ENCODE measurements at places on chromosomes 6 and 20. TPM values are rescaled to one million over a fixed set of nuclear protein-coding genes. Genes with fewer than 3 reads are reported as not detected.

The PREX1 gene
- 31.3 TPM for total RNA-seq

The ENPP5 gene
- total RNA-seq: 0.78 TPM

The FAM229B gene
- 4.5 TPM for total RNA-seq

The VIP gene
- not detected for total RNA-seq

The CABLES2 gene
- 1.6 TPM for total RNA-seq

The PHACTR1 gene
- 4.4 TPM for total RNA-seq

The HS3ST5 gene
- not detected for total RNA-seq

The TFAP2D gene
- not detected for total RNA-seq

The ETV7 gene
- 0.20 TPM for total RNA-seq

The CPNE5 gene
- not detected for total RNA-seq

The MMS22L gene
- total RNA-seq: 12.1 TPM

The DEFB132 gene
- total RNA-seq: not detected

The FLRT3 gene
- total RNA-seq: 0.78 TPM

The CD24 gene
- total RNA-seq: not detected

The HRH3 gene
- not detected for total RNA-seq

The PRL gene
- total RNA-seq: not detected

The BPIFB4 gene
- not detected for total RNA-seq

The CTAGE9 gene
- total RNA-seq: not detected

The GFOD1 gene
- 2.2 TPM for total RNA-seq

The GDAP1L1 gene
- total RNA-seq: not detected

The ANKRD6 gene
- 1.6 TPM for total RNA-seq

The NT5DC1 gene
- total RNA-seq: 4.7 TPM

The SNRPB2 gene
- 42.6 TPM for total RNA-seq

The NKAPL gene
- 1.6 TPM for total RNA-seq

The C6orf58 gene
- total RNA-seq: not detected

The DNAH8 gene
- total RNA-seq: not detected

The THBS2 gene
- 279 TPM for total RNA-seq

The TCP11 gene
- 0.37 TPM for total RNA-seq

The NCR2 gene
- not detected for total RNA-seq

The OTOR gene
- total RNA-seq: not detected

The CLPSL2 gene
- not detected for total RNA-seq

The FKBP1C gene
- 1.6 TPM for total RNA-seq

The GMNN gene
- 25.2 TPM for total RNA-seq

The MYCT1 gene
- total RNA-seq: not detected

The CD93 gene
- total RNA-seq: under 0.01 TPM

The RRAGD gene
- 2.2 TPM for total RNA-seq

Measured in subcutaneous preadipocyte (primary cell).